ENCODE measurements at places on chromosomes 12 and 14. TPM values are rescaled to one million over a fixed set of nuclear protein-coding genes. Genes with fewer than 3 reads are reported as not detected.
A peak's percentile ranks its signal among the peaks of the same experiment; 100 is the strongest.

- DNase-seq = peak; percentile 12
Measured at GRCh38 chr12:66140731-66141130, 10.2 kb upstream of the LLPH start.

DNA sequence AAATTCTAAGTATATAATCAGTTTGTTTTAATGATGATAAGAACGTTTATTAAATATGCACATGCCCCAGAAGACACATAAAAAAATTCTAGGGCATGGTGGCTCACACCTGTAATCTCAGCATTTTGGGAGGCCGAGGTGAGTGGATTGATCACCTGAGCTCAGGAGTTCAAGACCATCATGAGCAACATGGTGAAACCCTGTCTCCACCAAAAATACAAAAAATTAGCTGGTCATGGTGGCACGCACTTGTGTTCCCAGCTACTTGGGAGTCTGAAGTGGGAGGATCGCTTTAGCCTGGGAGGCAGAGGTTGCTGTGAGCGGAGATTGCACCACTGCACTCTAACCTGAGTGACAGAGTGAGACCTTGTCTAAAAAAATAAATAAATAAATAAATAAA is 4.0 kb downstream of the CD69 start:
- DNase-seq = no peak

GRCh38 chr14:56099081-56099797 is 19.0 kb upstream of the PELI2 start:
- DNase-seq = no peak

- DNase-seq = no peak
Measured at GRCh38 chr14:75044752-75045151, 6.5 kb downstream of the MLH3 start.

- no peak for DNase-seq
Measured at GRCh38 chr12:124547626-124548025, 19.8 kb downstream of the NCOR2 start.

- no peak for DNase-seq
Measured at GRCh38 chr14:52117111-52117832, 48.4 kb upstream of the NID2 start.

DNA sequence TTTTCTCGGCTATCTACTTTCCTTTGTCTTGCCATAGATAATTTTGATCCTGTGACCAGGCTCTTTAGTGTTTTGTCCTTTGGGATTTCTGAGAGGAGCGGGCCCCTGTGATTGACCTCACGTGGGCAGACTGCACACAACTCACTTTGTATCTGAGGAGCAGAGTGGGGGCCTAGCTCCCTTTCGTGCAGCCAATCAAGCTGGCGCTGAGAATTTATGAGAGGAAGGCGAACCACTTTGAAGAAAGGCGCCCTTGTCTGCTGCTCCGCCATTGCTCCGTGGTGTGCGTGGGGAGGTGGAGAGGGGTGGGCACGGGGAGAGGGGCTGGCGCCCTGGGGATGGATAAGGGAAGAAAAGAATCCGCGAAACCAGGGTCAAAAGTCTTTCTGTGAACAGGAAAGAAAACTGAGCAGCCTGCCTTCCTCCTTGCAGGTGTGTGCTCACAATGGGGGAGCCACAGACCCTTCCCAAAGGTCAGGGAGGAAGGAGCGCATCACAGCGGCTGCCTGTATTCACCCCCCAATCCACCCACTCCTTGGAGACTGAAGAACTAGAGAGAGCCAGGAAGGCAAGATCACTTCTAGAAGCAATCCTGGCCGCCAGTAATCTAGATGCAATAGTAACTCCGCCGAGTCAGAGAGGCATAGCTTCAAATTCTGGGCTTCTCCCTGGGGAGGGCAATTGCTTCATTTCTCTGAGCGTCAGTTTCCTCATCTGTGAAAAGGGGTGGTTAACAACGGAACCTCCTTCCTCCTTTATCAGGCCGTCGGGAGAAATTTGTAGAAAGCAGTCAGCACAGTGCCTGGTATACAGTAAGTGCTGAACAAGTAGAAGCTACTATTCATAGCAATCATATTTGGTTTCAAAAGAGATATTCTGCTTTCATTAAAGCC is 24.9 kb upstream of the MED13L start:
- DNase-seq = no peak

- no peak for DNase-seq
Measured at GRCh38 chr12:66647034-66647691, 31.7 kb downstream of the GRIP1 start.

GRCh38 chr12:70329728-70330127 is 36.4 kb upstream of the KCNMB4 start:
- no peak for DNase-seq

DNA sequence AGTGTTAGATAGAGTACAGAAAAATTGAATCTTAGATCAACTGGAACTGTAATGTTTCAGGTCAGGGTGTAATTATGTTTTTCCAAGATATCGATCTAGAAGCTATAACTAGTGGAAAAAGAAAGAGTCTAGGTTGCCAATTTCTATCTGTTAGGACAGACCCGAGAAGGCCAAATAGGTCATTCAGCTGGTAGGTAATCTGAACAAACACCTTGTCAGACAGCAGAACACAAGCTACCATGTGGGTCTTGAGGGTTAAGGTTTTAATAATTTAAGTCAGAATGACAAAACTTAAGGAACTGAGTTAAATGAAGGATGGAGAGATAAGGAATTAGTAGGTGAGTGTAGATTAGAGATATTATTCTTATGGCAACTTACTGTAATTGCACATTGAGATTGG is 44.9 kb upstream of the KCNMB4 start:
- no peak for DNase-seq

DNA sequence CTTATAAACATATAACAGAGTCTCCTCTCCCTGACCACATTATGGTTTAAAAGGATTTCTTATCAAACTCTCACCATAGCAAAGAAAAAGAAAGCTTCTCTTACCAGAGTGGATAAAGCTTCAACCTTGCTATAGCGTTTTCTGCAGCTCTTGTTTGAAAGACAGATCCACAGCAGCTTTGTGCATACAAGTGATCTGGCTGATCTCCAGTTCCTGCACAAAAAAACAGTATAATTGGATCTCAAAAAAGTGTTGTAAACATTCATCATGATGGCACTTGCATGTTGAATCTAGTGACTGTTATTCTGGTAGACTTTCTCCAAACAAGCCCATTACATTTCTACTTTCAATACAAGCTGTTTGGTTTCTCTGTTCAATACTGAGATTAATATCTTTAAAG is 178.9 kb upstream of the MGAT4C start:
- DNase-seq = no peak

DNA sequence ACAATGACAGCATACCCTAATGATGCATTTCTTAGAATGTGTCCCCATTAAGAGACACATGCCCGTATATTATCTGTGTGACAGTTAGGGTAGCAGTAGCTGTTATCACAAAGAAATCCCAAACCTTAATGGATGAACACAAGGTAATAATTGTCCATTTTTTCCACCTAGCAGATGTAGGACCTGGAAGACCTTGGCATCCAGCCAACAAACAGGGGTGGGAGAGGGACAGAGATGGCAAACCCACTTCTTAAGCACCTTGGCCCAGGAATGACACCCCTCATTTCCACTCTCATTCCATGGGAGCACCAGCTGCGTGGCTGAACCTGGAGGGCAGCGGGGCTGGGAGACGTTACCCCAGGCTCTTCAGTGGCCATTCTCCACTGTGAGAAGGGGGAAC is 679.0 kb downstream of the AACS start:
- DNase-seq = no peak

DNA sequence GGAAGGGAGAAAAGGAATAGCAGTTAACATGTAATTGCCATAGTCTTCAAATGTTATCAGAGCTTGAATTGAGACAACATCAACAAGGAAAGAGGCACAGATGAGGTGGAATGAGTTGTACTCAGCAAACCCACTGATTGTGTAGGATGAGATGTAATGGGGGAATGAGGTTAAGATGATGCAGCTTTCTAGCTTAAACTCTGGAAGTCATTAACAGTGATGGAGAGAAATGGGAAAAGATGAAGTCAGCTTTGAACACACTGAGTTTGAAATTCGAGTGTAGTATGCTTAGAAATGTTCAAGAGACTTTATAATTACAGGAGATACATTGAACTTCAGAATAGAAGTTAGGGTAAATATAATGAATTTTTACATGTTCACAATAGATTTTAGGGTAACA is 106.9 kb downstream of the PRKD1 start:
- DNase-seq = no peak

- DNase-seq = no peak
Measured at GRCh38 chr12:125852116-125852515, 786.9 kb downstream of the AACS start.

DNA sequence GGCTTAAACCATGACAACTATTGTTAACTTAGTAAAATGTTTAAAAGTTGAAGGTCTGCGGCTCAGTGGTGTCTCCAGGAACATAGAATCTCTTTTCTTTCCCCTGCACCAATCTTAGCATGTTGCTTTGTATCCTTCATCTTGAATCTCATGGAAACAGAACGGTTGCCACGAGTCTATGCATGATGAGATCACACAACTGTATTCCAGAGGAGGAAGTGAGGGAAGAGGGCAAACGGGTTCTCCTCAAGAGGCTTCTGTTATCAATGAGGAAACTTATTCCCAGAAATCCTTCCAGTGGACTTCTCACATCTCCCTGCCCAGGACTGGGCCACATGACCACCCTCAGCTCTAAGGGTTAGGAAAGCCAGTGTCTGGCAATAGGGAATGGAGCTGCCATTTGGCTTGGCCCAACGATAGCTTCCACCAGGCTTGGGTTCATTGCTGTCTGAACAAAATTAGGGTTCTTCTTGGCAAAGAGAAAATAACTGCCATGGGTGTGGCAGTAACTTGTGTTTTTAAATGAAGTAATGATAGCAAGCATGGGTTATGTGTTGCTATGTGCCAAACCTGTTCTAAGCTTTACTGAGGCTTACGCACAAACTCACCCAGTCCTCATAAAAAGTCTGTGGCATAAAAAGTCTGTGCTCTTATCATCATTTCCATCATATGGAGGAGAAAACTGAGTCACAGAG is 17.4 kb downstream of the PLXNC1 start:
- DNase-seq = no peak

The ADGRD1 gene
- total RNA-seq = 6.7 TPM

The RPL10L gene
- total RNA-seq = not detected

The EML5 gene
- total RNA-seq = 2.8 TPM

The OR9K2 gene
- total RNA-seq = not detected

The ZNF605 gene
- total RNA-seq = 15.2 TPM

The PLEKHG7 gene
- total RNA-seq = 1.5 TPM

The TAS2R14 gene
- 3.9 TPM for total RNA-seq

The ERC1 gene
- 68.3 TPM for total RNA-seq

The CLEC4A gene
- total RNA-seq = 3.7 TPM

The OR11G2 gene
- not detected for total RNA-seq

Data from kidney (tissue), 22 donors.